ENCODE measurements at places on chromosomes 16 and 17.

GRCh38 chr17:37732316-37732715 is 12.5 kb downstream of the HNF1B start:
- DNase-seq: no peak

GRCh38 chr16:22642416-22643088 is 131.9 kb downstream of the NPIPB5 start:
- no peak for DNase-seq

- DNase-seq: no peak
Measured at GRCh38 chr16:13864689-13865088, 55.3 kb upstream of the ERCC4 start.

- no peak for DNase-seq
Measured at GRCh38 chr17:55336426-55336825, 71.7 kb downstream of the HLF start.

GRCh38 chr17:73872816-73873215 is 228.6 kb upstream of the SDK2 start:
- no peak for DNase-seq
